ENCODE measurements at places on chromosomes 6 and 20.
A peak's percentile ranks its signal among the peaks of the same experiment; 100 is the strongest.

GRCh38 chr6:137581019-137581707, 87.0 kb upstream of the OLIG3 start:
- no peak for DNase-seq

DNA sequence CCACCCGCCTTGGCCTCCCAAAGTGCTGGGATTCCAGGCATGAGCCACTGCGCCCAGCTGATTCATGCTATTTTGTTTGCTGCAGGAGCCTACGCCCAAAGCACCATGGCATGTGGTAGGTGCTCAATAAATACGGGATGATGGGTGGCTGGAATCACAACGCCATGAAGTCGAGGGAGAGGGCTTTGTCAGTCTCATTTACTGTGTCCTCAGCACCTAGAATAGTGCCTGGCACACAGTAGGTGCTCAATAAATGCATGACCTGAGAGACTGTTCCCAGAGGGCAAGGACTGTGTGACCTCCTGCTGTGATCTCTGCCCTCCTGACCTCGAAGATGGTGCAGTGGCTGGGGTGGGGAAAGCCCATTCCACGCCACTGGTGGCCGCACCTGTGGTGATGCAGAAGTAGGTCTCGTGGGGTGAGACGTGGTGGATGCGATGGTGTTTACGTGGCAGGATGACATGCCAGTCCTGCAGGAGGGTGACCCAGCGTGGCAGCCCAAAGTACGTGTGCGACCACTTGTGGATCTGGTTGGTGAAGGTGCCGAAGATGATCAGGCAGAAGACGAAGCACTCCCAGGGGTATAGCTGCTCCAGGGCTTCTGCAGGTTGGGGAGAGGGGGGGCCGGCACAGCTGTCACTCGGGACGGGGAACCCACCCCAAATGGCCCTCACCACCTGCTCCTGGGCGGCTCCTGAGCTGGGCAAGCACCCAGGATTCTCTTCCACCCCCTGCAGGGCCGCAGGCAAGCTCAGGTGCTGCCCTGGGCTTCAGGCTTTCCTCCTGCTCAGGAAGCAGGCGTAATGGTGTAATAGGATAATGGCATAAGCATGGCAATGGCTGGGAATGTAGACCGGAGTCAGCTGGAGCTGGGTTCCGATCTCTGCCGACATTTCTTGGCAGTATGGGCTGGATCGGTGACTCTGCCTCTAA, 14.9 kb upstream of the UBE2V1 start:
- DNase-seq: no peak

DNA sequence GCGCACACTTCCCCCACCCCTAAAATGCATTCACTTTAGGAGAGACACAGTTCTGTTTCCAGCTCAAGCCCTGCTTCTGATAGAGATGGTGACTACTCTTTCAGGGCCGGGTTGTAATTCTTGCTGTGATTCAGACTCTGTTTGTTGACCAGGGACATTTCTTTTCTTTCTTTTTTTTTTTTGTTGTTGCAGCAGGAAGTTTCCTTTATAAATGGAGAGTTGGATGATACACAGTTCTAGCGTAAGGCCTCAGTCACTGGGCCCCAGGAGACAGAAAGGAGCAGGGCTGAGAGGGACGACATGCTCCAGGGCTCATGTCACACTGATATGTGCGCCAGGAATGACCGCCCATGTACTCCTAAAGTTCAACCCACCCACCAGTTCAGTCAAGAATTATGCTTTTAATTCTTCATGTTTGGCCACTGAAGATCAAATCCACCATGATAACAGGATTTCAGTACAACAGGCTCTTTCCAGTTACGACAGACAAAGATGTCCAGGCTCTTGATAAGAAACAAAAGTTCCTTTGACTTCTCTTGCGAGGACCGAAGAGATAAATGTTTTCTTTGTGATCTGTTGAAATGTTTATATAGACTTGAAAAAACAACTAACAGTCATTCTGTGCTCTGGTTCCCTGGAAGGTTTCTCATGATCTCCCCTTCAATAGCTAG, 142.5 kb downstream of the CD164 start:
- no peak for DNase-seq

- DNase-seq: no peak
Observed at GRCh38 chr20:50909413-50909812, 21.8 kb downstream of the ADNP start.

- no peak for DNase-seq
Observed at GRCh38 chr20:24050119-24050518, 61.5 kb upstream of the GGTLC1 start.

- DNase-seq: no peak
Observed at GRCh38 chr20:21219686-21220085, 83.4 kb upstream of the XRN2 start.

DNA sequence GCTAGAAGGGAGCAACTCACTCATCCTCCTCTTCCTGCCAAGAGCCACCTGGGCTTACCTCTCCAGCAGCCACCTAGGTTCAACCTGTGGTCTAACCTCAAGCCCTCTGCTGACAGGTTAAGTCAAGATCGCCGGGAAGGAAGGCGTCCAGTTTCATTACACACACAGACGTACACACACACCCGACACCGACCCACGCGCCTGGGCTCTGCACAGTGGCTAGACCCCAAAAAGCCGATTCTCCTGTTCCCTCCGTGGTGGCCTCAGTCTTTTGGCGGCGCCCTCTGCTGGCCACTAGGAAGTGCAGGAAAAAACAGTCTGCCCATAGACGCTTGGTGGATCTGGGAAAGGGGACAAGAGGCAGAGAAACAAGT, 52.8 kb downstream of the MRPL14 start:
- peak; percentile 35 for DNase-seq

GRCh38 chr6:92888316-92888715, 531.0 kb downstream of the EPHA7 start:
- no peak for DNase-seq

- no peak for DNase-seq
Observed at GRCh38 chr6:127952176-127952575, 51.3 kb upstream of the THEMIS start.

- no peak for DNase-seq
Observed at GRCh38 chr20:36493801-36494114, 47.6 kb upstream of the MYL9 start.

- no peak for DNase-seq
Observed at GRCh38 chr6:42135161-42135560, 7.3 kb downstream of the C6orf132 start.

DNA sequence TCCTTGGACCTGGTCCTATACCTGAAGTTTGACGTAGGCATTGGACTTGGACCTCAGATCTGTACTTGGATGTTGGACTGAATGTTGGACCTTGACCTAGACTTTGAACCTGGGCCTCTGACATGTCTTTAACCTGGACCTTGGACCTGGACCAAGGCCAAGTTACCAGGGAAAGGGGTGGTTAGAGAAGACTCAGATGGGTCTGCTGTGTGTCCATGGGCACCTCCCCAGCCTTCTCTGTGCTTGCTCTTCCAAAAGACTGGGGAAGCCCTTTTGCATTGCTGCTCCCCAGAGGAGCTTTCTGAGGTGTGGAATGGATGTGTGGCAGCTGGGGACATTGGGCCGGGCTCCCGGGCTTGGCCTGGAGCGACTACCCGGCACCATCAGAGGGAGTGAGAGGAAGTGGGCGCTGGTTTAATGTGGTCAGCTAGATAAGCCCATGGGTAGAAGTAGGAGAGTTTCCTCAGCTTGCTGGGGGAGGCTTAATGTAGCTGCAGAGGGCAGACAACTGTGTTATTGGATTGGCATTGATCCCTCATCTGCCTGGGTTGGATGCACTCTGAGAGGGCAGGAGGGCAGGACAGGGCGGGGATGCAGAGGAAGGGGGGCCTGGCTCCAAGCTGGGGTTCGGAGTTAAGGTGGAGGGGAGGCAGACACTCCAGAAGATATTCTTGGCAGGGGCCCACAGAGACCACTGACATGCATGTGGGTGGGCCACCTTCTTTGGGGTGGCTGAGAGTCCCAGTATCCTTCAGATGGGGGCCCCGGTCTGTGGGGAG, 4.2 kb downstream of the SCRT2 start:
- no peak for DNase-seq

DNA sequence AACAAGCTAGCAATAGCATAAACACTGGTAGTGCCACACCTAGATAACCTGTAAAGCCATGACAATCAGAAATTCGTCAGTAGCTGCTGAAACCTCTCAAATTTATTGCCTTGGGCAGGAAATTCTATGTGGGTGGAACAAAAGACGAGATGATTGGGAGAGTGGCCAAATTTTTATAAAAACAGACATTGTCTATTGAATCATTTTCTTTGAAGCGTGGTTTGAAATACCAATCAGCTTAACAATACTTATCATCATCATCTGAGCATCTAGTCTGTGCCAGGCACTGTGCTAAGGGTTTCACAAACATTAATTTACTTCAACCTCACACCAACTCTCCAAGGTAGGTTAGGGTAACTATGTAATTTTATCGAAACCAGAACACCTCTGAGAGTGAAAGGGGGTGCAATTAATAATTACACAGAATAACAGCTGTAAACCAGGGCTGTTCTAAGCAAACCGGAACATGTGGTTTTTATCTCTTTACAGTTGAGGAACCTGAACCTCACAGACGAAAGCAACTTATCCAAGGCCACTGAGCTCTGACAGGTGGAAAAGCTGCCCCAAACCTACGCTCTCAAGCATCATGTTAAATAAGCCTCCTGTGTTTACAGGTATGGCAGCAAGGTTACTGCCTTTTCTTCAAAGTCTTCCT, 43.4 kb downstream of the NHSL1 start:
- DNase-seq: no peak

- DNase-seq: no peak
Observed at GRCh38 chr20:58971429-58971828, 9.6 kb upstream of the NELFCD start.

DNA sequence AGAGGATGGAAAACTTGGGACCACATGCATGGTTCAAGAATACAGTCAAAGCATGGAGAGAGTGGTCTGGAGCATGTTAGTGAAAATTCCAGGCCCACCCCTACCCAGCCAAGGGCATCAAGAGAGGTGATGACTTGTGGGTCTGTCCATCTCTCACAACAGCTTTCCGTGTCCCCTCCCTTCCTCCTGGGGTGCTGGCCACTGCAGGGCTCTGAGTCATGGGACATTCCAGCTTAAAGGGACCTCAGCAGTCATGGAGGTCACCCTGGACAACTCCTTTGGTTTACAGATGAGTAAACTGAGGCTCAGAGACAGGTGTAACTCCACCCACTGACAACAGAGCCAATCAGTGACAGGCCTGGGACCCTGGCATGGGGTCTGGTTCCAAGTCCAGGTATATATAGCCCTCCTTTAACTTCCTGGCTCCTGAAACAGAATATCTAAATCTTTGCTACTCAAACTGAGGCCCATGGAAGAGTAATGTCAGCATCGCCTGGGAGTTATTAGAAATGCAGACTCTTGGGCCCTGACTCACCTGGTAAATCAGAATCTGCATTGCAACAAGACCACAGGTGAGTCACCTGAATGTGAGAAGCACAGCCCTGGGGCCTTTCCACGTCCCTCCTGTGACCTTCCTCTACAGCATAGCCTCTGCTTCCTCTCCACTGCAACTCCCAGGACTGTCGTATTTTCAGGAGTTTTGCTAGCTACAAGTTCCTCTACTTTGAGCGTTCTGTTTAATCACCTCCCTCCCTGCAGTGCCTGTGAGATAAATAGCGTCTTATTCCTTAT, 170.2 kb downstream of the ZDHHC14 start:
- DNase-seq: no peak

DNA sequence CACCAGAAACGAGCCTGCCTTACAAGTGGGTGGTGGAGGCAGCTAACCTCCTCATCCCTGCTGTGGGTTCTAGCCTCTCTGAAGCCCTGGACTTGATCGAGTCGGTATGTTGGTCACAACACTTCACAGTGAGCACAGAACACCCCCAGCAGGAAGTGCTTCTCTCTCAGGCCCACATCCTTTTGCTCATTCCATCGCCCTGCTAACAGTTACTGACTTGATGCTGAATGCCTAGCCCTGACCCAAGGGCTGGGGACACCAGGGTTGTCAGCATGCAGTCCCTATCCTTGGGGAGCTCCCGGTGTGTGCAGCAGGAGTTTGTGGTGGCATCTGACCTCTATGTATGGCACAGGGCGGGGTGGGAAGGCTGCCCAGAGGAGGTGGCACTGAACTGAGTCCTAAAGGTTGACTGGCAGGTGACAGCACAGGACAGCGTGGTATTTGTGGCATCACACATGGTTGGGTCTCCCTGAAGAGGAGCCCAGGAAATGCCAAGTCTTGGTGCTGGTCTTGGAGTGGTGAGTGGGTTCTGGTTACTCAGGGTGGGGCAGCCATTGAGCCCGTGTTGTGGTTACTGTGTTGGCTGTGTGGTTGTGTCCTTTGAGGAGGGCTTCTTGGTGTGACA, 26.7 kb downstream of the GTSF1L start:
- DNase-seq: no peak

DNA sequence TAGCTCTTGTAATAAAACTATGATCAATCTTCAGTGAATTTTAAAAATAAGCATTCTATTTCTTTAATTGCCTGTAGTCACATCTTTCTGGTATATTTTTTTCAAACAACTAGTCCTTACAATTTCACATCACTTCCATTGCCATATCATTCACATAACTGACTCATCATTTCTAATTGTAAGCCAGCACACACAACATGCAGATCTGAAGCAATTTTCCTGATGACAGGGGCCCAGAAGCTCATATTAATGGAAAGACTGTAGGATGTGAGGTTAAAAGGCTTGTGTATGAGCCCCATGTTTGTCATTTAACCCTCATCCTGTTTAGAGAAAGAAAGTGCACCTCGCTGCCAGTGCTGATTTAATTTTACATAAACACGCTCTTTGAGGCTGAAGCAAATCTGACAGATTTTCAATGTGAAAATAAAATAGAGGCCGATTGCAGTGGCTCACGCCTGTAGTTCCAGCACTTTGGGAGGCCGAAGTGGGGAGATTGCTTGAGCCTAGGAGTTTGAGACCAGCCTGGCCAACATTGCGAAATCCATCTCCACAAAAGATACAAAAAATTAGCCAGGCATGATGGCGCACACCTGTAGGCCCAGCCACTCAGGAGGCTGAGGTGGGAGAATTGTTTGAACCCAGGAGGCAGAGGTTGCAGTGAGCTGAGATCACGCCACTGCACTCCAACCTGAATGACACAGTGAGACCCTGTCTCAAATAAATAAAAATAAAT, 40.1 kb upstream of the LTV1 start:
- DNase-seq: no peak

GRCh38 chr6:3970097-3970496, 108.8 kb downstream of the FAM217A start:
- no peak for DNase-seq

DNA sequence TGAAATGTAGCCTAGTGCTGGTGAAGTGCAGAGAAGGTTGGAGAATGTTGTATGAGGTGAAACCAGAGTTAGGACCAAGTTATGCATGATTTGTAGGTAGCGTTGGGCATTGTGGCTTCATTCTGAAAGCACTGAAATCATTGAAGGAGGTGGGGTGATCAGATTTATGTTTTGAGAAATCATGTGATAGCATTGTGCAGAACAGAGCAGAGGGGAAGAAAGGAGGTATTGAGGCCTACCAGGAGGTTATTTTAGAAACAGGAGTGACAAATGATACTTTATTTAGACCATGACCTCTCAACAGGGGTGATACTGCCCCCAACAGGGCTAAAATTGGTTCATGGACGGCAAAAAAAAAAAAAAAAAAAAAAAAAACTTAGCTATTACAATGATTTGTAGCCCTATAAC, 15.6 kb upstream of the HMGN3 start:
- no peak for DNase-seq

Measured in stimulated activated CD4-positive, alpha-beta T cell treated with anti-CD3 and anti-CD28 coated beads, Interleukin-2, amount 100 ng/mL, for 4 hours (primary cell).